ENCODE measurements at places on chromosomes 2 and 18.

DNA sequence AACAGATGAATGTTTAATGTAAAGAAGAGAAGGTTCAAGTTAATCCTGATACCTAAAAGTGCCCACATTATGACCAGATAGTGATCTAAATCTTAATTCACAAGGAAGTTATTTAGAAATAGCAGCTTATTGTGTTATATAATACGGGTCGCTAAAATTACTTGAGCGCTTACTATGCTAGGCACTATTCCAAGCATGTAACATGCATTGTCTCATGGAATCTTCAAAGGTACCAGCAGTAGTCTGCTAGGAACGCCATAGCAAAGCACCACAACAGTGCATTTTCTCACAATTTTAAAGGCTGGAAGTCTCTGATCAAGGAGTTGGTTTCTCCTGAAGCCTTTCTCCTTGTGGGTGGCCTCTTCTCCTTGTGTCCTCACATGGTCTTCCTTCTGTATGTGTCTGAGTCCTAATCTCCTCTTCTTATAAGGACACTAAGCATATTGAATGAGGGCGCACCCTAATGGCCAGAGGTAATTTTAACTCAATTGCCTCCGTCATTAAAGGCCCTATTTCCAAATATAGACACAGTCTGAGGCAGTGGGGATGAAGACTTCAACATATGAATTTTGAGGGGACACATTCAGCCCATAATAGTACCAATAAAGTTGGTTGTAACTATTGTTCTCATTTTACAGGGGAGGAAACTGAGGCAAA lies 118.4 kb downstream of the LRRC30 start:
- DNase-seq: no peak

GRCh38 chr2:42964439-42965083 lies 172.2 kb upstream of the HAAO start:
- no peak for DNase-seq

GRCh38 chr2:109253217-109253616 lies 124.2 kb downstream of the SH3RF3 start:
- DNase-seq: no peak

DNA sequence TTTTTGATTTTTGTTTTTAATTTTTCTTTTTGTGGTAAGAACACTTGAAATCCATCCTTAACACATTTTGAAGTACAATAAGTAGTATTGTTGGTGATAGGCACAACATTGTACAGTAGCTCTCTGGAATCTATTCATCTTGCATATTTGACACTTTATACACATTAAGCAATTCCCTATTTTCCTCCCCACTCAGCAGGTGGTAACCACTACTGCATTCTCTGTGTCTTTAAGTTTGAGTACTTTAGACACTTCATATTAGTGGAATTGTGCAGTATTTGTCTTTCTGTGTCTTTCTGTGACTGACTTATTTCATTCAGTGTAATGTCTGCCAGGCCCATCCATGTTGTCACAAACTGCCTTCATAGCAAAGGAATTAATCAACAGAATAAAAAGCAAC lies 471.7 kb upstream of the CDH20 start:
- no peak for DNase-seq

DNA sequence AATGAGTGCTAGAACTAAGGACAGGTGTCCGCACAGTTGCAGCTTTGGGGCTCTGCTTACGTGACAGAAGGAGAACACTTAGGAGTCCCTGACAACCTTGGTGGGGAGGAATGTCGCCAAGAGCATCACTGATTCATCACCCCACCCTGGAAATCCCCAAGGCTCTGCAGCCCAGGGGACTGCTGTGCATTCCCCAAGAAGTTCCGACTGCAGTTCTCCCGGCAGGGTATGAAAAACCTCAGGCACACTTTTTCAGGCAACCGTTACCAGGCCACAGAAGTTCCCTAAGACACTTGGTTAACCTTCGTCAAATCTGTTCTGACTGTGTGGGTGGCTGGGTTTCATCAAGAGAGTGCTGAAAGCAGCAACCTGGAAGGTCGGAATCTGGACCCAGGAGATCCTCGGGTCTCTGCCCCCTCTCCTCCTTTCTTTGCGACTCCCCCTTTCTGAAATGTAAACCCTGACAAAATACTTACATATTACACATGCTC lies 192.1 kb upstream of the CXCR4 start:
- DNase-seq: no peak

DNA sequence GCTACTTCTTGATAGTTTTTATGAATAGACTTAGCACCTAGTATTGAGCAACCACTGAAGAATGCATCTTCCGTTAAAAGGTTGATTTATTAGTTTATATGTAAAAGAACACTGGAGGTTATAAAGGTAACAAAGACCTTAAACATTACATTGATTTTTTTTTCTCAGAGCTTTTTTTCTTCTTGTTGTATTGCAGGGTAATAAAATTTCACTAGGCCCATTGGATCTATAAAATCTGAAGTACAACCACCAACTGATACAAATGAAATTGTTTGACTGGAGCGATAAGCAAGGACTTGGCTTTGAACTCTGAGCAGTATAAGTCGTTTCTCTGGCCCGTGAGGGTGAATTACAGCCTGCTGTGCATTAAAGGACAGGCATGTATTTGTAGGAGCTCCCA lies 344.0 kb downstream of the LRRTM1 start:
- no peak for DNase-seq

DNA sequence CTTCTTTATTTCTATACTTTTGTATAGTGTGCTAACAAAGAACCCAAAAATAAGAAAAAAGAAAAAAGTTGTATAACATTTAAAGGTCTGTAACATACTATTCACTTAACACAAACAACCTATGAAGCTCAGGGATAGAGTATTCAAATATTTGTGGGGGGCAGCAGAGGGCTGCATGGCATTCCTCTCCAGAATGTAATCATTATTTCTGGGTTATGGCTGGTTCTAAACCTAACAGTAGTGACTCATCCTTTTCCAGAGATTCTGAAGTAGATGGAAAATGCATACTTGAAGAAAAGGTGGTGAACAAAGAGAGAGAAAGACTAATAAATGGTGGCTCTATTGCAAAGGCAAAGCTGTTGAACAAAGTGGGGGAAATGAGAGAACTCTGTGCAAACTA lies 249.4 kb downstream of the NRXN1 start:
- DNase-seq: no peak

DNA sequence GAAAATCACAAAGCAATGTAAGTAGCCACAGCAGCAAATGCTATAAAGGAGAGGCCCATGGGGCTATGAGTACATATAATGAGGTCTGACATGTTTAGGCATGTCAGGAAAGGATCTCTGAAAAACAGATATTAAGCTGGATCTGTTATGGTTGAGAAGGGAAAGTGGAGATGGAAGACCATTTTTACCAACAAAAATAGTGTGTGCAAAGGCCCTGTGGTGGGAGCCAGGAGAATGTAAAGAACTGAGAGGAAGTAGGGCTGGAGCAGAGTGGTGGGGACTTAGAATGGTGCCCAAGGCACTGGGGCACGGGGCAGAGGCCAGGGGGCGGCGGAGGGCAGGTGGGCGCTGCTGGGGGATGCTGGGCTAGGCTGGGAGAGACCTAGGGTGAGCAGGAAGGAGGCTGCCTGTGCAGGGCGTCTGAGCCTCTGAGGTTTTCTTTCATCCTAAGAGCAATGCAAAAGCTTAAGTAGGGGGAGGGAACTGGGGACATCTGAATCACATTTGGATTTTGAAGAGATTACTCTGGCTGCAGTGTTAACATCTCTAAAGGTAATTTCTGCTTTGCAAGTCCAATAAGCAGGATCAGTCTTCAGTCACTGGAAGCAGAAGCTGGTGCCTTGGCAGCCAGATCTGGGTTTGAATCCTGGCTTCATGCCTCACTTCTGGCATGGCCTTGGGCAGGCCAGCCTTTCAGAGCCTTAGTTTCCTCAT lies 4.9 kb upstream of the AGFG1 start:
- DNase-seq: no peak

Measured in activated CD8-positive, alpha-beta memory T cell treated with anti-CD3 and anti-CD28 coated beads for 48 hours (primary cell).